ENCODE measurements at places on chromosomes 2 and 18. TPM values are rescaled to one million over a fixed set of nuclear protein-coding genes. Genes with fewer than 3 reads are reported as not detected.

UGT1A4 gene
- not detected for total RNA-seq

ACAA2 gene
- total RNA-seq = 178 TPM

FAM110C gene
- total RNA-seq = 1.4 TPM

RTN4 gene
- 681 TPM for total RNA-seq

WBP1 gene
- total RNA-seq = 45.5 TPM

FER1L5 gene
- 0.06 TPM for total RNA-seq

BMP10 gene
- not detected for total RNA-seq

SKOR2 gene
- not detected for total RNA-seq

ERFE gene
- total RNA-seq = 1.5 TPM

- DNase-seq = no peak
Measured at GRCh38 chr2:66127656-66128055, 307.3 kb upstream of the MEIS1 start.

DNA sequence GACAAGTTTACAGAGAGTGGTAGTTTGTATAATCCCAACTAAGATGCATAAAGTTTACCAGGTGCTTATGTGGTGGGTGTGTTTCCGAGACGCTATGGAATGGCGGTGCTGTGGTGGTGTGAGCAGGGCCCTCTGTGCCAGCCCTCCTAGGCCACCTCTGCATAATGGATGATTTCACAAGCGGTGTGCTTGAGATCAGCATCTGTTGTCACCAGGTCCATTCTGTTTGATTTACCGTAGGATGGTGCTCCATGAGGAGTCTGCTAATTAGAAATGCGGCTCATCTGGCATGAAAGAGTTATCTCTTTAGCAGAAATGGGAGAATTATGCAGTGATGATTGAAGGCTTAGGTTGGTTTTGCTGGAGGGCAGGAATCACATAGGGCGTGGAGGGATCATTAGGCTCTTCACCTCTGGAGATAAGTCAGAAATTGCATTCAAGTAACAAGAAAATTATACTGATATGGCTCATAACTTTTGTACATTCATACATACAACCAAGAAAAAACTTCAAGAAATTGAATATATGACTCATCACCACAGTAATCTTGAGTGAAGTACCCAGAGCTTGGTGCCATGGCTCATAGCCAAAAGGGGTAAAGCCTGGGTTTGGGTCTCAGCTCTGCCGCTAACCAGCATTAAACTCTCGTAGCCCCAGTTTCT, 41.4 kb downstream of the CRIM1 start:
- DNase-seq = no peak

- no peak for DNase-seq
Measured at GRCh38 chr18:49798001-49798400, 15.3 kb downstream of the ACAA2 start.

DNA sequence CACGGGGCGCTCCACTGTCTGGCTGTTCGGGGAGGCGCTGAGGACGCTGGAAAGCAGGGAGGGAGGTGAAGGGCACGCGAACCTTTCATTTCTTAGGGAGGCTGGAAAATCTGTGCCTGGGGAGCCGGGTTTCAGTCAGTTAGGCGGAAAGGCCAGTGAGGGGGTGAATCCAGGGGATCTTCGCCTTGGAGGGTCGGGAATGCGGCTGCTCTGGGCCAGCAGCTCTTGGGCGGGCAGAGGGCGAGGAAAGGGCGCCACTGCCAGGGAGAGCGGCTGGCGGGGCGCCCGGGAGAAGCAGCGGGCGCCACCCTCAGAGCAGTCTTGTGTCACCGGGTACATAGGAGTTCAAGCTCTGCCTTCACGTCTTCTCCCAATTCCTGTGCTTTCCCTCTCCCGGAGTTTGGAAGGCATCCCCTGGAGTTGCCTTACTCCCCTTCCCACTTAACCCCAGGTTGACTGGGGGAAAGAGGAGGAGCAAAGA, 1.4 kb downstream of the CCDC85A start:
- DNase-seq = no peak

- no peak for DNase-seq
Measured at GRCh38 chr18:10160251-10160650, 246.4 kb downstream of the VAPA start.

DNA sequence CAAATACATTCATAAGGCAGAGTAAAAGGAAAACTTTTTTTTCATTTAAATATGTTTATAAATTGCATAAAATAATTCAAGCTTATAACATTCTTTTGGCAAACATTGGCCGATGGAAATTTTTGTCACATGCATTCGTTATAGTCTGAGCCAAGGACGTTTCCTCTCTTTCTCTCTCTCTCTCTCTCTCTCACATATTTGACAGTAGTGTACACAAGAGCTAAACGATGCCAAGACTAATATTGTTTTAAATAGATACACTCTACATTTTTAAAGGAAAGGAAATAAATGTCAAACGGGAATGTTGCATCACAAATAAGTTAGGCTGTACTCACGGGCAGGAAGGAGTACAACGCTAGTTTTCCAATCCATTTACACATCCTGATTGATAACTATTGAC, 251.1 kb upstream of the SMIM21 start:
- no peak for DNase-seq

DNA sequence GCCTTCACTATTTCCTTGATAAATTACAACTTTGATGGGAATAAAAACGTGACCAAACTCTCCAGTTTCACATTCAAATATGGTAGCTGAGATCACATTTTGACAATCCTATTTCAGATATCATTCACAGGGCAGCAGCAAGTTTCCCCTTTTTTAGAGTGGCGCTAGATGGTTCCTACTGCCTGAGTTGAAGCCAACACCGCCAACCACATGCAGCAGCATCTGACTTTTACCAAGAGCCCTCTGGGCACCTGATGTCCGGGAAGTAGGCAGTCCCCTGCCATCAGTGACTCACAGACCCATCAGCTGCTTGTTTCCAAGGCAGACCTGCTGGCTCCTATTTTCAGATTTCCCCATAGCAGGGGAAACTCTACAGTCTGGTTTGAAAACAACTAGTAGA, 4.0 kb upstream of the MREG start:
- DNase-seq = no peak

DNA sequence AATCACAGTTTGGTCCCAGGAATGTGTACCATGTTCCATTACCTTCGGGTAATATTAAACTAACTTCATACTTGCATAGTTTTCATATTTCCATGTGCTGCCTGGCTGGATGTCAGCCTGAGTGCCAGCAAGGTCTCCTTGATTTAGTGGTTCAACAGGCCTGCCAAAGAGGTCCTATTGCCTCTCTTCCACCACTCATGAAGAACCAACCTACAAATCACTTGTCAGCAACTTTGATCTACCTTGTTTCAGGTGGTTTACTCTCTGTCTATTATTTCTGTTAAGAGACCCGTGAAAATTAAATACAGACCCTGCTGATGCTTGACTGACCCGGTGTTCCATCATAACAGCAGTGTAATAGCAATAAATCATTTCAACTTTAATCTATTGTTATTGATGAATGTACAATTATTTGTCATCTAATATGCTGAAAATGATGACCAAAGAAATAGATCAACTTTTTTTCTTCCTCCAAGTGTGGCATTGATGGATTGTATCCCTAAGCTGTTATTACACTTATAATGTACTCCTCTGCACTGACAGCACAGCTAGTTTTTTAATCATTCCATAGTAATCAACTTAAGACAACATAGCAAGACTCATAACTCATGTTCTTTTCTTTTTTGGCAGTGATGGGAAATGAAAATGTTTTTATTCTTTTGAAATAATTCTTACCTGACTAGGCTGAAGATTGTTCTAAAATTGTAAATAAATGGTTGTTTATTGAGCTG, 1220.2 kb upstream of the ACVR2A start:
- DNase-seq = no peak

DNA sequence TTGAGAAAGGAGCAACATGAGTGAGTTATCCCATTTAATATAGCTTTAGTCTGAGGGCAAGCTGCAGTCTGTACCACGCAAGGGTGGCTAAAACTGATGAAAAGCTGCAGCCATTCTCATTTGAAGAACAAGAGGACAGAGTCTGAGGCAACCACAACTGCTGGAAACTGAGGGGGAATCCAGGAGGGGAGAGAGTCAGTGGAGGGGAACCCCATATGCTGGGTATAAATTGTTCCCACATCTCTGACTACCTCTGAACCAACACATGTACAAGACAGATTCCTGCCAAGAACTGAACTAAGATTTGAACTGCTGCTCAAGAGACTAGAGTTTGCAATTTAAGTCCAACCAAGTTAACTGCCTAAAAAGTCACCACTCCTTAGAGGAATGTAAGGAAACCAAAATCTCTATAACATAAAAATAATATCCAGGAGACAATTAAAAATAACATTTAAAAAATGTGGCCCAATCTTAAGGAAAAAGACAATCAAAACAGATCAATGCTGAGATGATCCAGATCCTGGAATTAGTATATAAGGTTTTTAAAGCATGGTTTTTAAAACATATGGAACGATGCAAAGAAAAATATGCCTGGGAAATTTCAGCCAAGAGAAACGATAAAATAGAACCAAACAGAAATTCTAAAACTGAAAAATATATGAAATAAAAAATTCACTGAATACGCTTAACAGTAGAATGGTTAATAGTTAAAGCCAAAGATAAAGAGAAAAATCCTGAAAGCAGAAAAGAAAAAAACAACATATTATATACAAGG, 11.2 kb downstream of the CWC22 start:
- DNase-seq = no peak

GRCh38 chr2:215848698-215849097, 164.7 kb downstream of the MREG start:
- no peak for DNase-seq

DNA sequence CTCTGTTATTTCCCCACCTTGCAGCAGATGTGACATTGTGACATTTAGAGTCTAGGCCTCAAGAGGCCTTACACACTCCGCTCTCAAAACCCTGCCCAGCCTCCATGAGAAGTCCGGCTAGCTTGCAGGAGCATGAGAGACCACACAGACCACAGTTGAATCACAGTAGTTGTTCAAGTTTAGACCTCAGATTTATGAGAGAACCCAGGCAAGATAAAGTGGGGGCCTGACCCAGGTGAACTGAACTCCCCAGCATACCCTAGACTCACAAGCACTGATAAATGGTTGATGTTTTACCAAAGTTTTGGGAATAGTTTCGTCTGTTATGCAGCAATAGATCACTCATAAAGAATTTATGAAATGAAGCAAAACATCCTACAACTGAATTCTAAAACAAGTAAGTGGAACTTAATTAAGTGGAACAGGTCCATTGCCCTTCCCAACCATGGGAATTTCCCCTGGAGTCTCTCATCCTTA, 4.7 kb upstream of the STAT1 start:
- no peak for DNase-seq

- no peak for DNase-seq
Measured at GRCh38 chr18:6273423-6273822, 141.3 kb downstream of the L3MBTL4 start.
